GM03348 (cell line): ENCODE measurements at places on chromosomes 11 and 22.
A peak's percentile ranks its signal among the peaks of the same experiment; 100 is the strongest.

GRCh38 chr11:2347308-2347830, 29.7 kb upstream of the CD81 start:
- no peak for DNase-seq

GRCh38 chr22:39956932-39957664, 3.1 kb upstream of the TMA7B start:
- no peak for DNase-seq

DNA sequence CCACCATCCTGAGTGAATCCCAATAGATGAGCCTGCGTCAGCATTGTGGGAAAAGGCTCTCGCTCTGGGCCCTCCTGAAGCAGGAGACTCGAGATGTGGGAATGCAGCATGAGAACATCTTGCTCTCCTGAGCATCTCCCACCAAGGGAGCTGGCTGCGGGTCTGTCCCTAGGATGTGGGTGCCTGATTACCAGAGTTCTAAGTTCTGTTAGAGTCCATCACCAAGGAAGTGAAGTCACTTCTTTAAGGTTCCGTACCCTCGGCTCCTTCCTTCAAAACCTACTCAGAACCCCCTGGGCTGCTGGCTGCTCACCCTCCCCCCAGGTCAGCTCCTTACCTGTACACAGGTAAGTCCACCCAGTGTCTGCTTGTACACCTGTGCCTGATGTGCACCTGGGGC, 100.5 kb upstream of the IGLL5 start:
- no peak for DNase-seq

DNA sequence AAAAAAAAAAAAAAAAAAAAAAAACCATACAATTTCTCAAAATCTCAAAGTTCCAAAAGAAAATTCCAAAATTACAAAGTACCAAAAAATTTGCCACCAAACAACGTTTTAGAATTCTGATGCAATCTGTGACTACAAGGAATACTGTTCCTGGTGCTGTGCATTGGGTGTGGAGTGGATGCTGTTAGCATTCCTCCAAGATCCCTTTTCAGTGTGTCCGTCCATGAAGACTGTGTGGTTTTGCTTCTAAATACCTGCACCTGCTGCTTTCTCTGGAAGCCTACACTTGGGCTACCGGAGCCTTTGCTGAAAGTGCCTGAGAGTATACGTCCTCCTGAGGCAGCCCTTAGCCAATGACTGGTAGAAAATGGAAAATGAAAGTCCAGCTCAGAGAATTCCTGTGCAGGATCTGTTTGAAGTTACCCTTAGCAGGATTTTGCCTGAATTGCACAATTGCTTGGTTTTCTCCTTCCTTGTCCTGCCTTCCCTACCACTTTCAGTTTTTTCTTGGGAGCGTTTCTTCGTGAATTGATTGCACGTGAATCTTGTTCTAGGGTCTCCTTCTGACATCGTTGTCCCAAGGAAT, 140.8 kb downstream of the TRPC6 start:
- DNase-seq = no peak

DNA sequence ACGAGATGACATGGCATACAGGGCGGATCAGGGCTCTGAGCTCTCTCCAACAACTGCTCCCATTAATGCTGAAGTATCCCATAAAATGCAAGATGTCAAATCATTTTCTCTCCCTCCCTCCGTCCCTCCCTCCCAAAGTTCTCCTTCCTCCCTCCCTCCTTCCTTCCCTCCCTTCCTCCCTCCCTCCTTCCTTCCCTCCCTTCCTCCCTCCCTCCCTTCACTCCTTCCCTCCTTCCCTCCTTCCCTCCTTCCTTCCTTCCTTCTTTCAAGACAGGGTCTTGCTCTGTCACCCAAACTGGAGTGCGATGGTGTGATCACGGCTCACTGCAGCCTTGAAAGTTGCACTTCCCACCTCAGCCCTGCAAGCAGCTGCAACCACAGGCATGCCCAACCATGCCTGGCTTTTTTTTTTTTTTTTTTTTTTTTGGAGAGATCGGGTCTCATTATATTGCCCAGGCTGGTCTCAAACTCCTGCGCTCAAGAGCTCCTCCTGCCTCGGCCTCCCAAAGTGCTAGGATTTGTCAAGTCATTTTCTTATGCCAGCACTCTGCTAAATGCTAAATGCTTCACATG, 38.2 kb downstream of the TXN2 start:
- no peak for DNase-seq

DNA sequence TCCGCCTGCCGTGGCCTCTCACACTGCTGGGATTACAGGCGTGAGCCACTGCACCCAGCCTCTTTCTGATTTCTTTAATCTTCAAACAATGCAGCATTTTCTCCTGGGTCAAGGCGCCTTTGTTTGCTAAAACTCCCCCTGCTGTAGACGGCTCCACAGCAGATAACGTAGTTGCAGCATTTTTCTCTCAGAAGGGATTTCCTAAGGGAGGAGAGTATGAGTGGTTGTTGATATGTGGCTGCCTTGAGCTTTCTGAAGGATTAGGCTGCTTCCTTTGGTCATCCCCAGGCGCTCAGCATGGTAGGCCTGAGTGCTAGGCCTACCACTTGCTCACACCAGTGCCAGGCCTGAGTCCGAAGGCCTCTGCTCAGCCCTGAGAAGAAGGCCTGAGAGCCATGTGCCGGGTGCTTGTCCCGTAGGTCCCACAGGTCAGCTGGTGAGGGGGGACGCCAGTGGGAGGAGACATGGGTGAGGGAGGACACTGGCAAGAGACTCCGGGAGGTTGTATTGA, 18.1 kb downstream of the SMARCB1 start:
- DNase-seq = no peak

DNA sequence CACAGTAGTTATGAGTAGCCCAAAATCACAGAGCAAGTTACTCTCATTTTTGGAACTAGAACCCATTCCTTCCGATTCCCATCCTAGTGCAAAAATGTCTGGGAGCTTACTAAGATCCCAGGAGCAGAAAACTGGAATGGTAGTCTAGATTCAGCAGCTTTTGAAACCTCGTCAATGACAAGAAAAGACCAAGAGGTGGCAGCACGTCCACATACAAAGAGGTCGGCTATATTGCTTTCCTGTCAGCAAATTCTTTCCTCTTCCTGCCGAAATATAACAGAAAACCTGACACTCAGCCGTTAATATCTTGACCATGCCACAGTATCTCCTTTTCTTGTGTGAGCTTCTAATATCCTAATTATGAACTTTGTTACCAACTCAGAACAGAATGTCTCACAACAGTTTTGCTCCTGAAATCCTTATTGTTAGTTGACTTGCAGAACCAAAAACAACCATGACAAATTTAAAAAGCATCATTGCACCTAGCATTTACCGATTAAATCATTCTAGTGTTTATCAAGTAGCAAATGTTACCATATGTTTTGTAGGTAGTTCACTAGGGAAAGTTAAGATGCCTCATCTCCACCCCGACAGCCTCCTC, 92.8 kb upstream of the OR9G4 start:
- peak; percentile 72 for DNase-seq

- no peak for DNase-seq
Measured at GRCh38 chr11:249062-249461, 12.3 kb downstream of the PSMD13 start.

DNA sequence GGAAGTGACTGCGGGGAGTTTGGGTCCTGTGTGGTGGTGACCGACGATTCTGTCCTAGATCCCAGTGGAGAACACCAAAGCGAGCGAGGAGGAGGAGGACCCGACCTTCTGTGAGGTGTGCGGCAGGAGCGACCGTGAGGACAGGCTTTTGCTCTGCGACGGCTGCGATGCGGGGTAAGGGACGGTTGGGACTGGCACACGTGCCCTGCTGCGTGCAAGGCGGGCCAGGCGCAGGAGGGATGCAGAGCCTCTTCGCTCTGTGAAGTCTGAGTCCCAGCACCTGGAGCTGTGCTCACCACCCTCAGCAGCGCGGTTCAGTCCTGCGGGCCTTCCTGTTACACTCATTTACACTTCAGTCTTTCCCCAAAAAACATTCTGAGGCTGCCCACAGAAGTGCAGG, 16.2 kb downstream of the PHRF1 start:
- no peak for DNase-seq

DNA sequence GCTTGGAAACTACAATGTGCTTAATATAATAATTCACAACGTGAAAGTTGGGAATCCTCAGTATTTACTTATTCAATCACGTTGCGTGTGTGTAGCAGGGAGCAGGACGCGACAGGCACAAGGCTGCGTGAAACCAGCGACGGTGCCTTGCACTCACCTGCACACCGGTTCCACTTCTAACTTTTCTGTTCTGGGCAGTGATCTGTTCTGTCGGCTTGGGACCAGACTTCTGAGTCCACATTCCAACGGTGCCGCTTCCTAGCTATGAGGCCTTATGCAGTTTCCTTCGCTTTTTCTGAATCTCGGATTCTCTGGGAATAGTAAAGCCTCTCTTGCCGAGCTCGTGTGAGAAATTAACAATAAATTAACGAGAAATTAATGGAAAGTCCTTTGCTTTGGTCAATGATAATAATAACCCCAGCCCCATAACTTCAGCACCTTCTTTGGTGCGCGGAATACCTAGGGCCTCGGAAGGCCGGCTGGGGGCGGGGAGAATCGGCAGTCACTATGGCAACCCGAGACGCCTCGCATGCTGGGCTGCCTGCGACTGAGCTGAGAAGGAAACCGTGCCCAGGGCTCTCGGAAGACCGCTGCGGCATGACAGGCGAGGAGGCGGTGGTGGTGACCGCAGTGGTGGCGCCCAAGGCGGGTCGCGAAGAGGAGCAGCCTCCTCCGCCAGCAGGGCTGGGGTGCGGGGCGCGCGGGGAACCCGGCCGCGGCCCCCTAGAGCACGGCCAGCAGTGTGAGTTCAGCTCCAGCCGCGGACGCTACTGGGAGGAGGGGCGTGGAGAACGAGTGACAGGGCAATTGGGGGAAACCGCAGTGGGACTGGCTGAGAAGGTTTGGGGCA, at the start of gene C11orf97:
TSS of gene C11orf97 (plus strand) at position 530 of the 850 bp plus-strand sequence. CDS start at position 598, 68 bp downstream.
- peak; percentile 76 for DNase-seq

DNA sequence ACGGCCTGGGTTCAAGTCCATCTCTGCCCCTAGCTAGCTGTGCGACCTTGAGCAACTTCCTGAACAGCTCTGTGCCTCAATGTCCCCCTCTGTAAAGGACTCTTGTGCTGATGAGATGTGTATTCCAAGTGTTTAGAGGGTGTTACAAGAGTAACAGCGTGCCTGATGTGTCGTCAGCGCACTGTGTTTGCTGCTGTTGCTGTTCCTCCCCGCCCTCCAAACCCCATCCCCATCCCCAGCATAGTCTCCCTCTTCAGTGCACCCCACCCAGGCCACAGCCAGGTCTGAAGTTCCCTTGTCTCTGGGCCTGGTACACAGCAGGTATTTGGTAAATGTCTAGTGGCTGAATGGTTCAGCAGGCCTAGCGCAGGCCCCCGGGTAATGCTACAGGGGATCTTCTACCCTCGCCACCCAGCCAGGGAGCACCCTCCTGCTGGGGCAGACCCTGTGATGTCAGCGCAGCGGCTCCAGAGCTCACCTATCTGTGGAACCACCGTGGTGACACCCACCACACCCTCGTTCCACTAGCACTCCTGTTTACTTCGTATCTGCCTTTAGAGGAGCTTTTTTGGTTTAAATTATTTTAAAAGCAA, 10.3 kb downstream of the CBX7 start:
- no peak for DNase-seq

- DNase-seq = no peak
Measured at GRCh38 chr22:50569896-50570535, 7.3 kb upstream of the SYCE3 start.

DNA sequence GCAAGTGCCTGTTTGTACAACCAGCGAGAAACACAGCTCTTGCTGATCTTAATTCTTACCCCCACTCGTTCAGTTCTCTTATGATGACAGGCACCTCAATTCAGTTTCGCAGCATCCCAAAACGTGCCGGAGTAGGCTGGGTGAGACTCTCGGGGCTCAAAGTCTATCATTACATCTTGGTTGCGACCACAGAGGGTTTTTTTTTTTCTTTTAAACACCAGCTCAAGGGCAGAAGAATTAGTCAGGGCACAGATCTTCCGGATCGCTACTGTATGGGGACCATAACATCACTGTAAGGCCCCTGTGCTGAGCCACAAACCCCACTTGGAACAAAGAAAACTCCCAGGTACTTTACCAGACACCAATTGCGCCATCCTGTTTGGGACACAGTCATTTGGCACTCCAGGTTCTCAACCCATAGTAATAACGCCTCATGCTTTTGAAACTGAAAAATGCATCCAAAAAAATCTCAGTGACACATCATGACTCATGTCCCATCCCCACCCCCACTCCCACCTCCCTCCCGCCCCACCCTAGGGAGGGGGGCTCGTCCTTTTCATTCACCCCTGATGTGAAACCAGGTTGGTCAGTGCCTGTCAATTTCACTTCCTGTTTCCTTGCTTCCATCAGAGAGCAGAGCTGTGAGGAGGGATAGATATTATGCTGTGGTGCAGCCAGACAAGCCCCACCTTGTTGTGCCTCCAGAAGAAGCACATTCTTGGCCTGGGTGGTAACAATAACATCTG, 41.0 kb upstream of the CD5 start:
- DNase-seq = no peak

DNA sequence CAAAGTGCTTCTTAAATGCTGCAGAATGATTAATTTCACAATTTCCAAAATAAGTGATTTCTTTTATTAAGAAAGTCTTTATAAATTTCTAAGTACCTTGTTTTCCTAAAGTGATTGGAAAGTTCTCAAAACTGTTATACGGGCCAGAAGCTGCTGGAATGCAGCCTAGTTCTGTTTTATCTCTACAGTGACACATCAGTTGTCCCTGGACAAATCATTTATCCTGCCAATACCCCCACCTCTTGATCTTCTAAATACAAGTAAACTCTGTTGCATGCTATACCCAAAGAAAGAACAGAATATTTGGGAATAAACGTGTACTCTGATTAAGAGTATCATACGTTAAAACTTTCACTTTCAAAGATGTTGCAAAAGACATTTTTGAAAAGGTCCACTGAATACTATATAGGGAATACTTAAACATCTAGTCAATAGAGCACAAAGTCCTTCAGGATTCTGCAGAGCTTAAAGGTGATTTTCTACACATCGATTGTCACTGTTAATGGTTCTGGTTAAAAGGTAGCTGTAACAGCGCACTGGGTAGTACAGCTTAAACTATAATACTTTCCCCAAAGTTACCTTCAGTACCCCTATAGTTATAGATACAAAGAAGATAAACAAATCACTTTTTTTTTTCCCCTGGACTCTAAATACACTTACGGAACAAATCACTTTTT, 92.1 kb upstream of the APOA1 start:
- DNase-seq = no peak

DNA sequence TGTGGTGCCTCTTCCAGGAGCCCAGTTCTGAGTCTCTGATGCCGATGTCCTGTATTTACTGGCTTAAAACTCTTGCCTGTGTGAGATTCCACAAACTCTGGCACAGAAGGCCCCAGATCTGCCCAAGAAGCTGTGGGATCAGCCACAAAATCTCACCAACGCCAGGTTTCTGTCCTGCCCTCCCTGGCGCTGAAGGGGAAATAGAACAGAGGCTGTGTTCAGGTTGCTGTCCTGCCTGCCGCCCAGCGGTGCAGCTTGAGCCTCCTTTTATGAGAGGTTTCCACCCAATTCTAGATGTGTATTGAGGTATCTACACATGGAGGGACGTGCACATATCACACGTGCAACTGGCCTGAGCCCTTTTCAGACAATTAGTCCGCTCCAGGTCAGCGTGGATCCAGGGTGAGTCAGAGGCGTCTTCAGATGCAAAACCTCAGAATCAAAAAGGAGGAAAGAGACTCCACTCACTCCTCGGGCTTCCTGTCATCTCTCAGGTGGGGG, 2.2 kb downstream of the TMEM80 start:
- DNase-seq = peak; percentile 39

GRCh38 chr11:102478673-102479299, 26.2 kb upstream of the TMEM123 start:
- no peak for DNase-seq
